ENCODE measurements at places on chromosomes 4 and X.
A peak's percentile ranks its signal among the peaks of the same experiment; 100 is the strongest.

- peak; percentile 7 for DNase-seq
Measured at GRCh38 chr4:110540581-110540980, 64.6 kb downstream of the ENPEP start.

DNA sequence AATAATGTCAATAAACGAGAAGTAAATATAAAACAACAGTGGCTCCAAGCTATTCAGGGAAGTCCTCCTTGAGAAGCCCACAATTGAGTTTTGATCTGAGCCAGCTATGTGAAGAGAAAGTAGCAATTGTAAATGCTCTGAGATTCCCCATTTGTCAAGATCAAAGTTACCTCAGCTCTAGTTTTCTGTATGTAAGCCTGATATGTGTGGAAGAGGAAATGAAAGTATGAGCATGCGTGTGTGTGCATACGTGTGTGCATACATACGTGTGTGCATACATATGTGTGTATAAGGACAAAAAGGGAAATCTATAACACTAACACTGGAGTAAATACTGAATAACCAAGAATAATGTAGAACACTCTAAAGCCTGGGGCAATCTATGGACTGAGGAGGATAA lies 130.3 kb downstream of the SCFD2 start:
- no peak for DNase-seq

DNA sequence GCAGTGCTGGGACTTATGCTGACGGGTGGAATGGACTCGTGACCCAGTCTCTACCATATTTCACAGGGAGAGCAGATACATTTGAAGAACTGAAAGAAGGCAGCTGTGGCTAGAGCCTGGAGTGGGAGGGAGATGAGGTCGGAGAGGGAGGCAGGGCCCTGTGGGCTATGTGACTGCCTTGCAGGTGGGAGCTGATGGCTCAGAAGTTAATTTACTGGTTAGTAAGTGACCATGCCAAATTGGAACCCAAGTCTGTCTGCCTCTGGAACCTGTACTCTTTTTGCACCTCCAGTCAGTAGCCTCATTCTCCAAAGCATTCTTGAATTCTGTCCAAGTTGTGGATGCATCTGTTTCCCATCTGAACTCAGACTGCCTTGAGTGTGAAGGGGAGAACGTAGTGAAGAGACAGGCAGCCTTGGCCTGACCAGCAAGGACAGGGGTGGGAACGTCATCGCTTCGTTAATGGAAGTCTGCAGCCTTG lies 92.3 kb downstream of the REPS2 start:
- DNase-seq, result no peak

DNA sequence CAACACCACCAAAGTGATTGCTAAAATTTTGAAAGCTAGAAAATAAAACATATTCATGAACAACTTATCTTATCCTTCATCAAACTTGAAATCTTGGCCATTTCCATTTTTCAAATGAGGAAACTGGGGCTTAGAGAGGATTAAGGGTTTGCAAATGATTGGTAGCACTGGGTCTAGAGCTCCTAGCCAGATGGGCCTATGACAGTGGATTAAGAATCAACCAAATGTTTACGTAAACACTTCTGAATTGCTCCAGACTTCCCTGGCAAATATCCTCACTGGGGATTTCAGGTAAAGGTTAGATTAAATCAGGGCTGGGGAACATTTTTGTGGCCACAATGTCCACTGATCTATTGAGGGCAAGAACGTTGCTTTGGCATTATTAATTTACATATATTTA lies 241.2 kb downstream of the ANK2 start:
- DNase-seq, result no peak

DNA sequence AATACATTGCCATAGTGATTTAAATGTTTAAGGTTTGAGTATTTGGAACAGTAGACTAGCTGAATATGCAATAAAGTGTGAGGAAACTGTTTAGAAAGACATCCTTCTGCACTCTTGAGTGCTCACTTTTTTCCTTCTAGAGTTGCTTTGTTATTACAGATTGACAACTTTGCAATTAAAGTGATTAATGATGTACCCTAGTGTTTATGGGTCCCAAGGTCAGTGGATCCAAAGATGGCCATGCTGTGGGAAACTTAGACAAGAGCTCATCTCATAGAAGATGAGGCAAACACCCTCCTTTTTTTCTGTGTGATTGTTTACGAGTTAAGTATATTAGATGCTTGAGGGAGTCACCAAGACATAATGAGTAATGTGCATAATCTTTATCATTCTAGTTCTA lies 118.8 kb downstream of the PDLIM5 start:
- no peak for DNase-seq

GRCh38 chrX:82237328-82237727 lies 1035.4 kb downstream of the SH3BGRL start:
- no peak for DNase-seq

DNA sequence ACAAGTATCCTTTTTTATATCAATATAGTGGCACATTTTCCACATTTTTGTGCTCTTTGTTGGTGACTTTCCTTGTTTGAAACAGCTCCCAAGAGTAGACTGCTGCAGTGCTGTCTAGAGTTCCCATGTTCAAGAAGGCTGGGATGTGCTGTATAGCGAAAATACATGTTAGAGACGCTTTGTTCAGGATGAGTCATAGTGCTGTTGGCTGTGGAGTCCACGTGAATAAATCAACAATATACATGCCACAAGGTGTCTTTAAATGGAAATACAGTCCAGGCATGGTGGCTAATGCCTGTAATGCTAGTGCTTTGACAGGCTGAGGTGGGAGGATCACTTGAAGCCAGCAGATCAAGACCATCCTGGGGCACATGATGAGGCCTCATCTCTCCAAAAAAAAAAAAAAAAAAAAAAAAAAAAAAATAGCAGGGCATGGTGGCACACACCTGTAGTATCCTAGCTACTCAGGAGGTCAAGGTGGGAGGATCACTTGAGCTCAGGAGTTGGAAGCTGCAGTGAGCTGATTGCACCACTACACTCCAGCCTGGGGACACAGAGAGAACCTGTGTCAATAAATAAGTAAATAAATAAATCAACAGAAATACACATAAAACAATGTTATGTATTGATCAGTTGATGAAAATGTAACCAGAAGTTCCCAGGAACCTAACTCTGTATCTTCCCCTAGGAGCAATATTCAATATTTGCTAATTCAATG lies 256.8 kb upstream of the STS start:
- DNase-seq, result no peak

GRCh38 chr4:24922416-24922815 lies 9.6 kb upstream of the CCDC149 start:
- peak; percentile 45 for DNase-seq

DNA sequence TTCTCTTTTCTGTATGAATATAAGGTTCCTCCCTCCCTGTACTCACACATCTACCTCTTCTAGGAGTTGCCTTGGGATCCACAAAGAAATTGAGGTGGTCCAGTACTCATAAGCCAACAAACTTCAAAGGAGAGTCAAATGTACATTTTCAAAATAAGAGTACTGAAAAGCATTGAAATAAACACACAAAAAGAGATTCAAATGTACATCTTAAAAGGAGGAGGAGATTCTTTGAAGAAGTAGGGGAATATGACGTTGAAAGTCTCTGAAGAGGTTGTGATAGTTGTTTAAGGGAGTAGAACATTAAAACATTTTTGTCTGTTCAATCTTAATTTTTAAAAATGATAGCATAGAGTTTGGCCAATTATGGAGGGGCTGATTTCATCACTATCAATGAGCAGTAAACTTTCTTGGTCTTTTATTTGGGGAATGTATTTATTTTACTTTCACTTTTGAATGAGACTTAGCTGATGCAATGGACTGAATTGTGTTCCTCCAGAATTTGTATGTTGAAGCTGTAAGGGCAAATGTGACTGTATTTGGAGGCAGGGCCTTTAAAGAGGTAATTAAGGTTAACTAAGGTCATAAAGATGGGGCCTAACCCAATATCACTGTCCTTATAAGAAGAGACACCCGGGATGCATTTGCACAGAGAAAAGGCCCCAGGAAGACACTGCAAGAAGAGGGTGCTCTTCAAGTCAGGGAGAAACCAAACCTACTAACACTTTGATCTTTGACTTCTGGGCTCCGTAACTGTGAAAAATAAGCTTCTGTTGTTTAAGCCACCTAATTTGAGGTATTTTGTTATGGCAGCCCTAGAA lies 226.3 kb upstream of the PGRMC2 start:
- no peak for DNase-seq

GRCh38 chr4:6408263-6408662 lies 64.2 kb downstream of the PPP2R2C start:
- no peak for DNase-seq

Data from HFFc6 (cell line).